Activated naive CD4-positive, alpha-beta T cell treated with Interleukin-2 at 50 U/mL for 16 hours (primary cell): ENCODE measurements at places on chromosomes 16 and 17.

GRCh38 chr16:12545297-12545610, 258.4 kb downstream of the CPPED1 start:
- DNase-seq = no peak

GRCh38 chr16:51388516-51388951, 237.5 kb upstream of the SALL1 start:
- DNase-seq = no peak

GRCh38 chr17:52837492-52837891, 679.0 kb upstream of the CA10 start:
- DNase-seq = no peak

- no peak for DNase-seq
These were observed 24.6 kb downstream of the LYRM9 start for GRCh38 chr17:27868565-27868964.

GRCh38 chr17:81980707-81981343, 3.4 kb downstream of the ASPSCR1 start:
- DNase-seq = no peak

- no peak for DNase-seq
These were observed 65.3 kb downstream of the RMI2 start for GRCh38 chr16:11410376-11411058.

DNA sequence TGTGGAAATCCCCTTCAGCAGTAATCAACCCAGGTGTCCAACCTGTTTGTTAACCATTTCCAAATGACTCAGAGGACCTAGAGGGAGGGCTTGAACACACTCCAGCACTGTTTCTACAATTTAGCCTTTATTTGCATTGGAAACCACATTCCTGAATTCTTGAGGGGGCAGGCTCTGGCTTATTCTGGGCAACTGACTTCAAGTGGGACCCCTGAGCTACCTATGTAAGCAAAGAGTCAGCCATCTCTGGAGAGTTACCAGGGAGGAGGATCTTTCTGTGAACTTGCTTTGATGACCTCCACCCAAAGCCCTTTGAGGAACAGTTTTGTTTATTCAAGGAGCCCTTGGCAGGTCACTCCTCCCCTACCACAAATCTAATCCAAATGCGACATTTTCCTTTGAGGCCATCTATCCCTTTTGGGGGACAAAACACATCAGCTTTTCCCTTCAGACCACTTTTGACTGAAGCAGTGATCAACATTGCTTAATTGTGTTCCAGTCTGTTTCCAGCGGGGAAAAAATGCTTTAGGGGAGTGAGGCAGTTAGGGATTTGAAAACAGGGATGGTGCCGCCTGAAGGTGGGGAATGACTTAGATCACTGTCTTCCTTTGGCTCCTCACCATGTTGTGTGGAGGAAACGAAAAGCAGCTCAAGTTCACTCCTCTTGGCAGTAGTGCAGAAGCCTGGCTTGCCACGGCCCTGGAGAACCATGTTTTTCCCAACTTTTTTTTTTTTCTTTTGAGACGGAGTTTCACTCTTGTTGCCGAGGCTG, 46.2 kb downstream of the TUBD1 start:
- no peak for DNase-seq
